Fibroblast of skin of scalp (primary cell): ENCODE measurements at places on chromosomes 2 and 18.

DNA sequence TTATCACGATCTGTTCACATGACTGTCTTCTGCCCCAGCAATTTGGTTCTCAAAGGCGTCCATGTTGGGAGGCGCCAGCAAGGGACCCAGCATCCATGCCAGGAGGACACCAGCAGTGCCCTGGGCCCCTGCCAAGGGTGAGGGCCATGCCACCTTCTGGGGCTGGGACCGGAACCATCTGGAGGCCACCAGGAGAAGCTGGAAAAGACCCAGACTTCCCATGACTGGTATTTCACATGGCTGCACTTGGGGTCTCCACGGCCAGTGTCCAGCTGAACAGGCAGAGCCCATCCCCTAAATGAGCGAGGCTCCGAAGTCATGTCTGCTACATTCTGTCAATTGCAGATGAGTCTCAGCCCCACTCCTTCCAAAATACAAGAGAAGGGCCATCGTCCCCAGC is 306.8 kb upstream of the HS6ST1 start:
- DNase-seq = no peak

DNA sequence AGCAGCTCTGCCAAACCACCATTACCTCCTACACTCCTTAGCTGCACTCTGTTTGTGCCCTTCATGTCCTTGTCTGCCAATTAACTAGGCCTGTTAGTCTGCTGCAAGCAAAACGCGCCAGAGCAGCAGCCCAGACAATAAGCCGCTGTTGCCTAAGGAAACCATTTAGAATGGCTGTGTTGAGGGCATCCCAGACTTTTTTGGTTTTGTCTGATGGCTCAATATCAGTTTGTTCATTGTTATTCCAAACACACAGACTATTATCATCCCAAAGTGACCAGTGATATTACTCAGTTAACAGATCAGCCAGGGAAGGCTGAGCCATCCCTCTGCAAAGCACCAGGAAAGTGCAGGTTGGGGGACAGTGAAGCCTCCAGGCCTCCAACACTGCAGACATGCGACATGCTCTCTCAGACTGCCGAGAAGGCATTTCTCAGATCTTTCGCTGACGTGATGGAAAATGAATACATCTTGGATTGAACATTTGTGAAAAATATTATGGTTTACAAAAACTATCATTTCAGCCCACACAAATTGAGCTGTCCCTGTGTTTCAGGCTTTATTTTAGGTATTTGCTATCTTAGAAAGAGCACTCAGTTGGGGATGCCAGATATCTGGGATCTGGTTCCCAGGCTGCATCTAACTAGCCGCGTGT is 182.0 kb upstream of the HNRNPA3 start:
- DNase-seq = no peak

GRCh38 chr18:52401236-52401635 is 61.2 kb downstream of the DCC start:
- no peak for DNase-seq

- no peak for DNase-seq
Measured at GRCh38 chr2:60992985-60993392, 24.5 kb upstream of the PEX13 start.

- DNase-seq = peak; percentile 2
Measured at GRCh38 chr2:167293172-167293781, 405.0 kb downstream of the XIRP2 start.

GRCh38 chr2:96906729-96907114 is 36.8 kb upstream of the SEMA4C start:
- DNase-seq = peak; percentile 90

DNA sequence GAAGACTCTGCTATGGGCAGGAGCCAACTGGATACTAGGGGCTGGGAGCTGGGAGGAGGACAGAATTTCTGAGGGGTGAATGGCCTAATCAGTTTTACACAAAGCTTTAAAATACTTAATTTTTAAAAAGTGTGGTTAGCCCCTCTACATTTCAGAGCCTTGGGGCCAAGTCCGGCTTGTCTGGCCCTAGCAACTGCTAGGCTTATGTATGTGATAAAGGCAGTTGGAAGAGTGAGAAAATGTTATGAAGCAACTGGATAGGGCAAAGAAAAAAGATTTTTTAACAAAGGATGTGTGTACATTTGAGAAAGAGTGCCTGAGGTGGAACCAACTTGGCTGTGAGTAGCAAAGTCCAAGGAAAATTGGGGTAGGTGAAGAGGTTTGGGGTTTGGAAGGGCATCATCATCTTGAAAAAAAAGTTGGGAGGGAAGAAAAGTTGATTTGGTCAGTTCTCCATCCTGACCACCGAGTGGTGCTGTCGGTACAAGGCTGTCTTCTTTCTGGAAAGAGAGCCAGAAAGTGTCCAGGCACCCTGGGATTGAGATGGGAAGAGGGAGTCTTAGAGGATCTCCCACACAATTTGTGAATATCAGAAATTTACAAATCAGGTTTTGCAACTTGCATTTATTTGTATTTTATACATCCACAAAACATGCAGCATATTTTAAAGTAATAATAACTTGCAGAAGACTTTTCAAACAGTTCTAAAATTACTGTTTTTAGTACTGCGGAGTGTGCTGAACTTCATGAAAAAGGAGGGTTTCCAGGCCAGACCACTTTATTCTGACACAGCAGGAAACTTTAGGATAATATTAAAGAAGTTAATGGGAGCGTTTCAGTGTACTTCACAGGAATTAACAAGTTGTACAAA is 10.5 kb upstream of the CDK15 start:
- peak; percentile 77 for DNase-seq

DNA sequence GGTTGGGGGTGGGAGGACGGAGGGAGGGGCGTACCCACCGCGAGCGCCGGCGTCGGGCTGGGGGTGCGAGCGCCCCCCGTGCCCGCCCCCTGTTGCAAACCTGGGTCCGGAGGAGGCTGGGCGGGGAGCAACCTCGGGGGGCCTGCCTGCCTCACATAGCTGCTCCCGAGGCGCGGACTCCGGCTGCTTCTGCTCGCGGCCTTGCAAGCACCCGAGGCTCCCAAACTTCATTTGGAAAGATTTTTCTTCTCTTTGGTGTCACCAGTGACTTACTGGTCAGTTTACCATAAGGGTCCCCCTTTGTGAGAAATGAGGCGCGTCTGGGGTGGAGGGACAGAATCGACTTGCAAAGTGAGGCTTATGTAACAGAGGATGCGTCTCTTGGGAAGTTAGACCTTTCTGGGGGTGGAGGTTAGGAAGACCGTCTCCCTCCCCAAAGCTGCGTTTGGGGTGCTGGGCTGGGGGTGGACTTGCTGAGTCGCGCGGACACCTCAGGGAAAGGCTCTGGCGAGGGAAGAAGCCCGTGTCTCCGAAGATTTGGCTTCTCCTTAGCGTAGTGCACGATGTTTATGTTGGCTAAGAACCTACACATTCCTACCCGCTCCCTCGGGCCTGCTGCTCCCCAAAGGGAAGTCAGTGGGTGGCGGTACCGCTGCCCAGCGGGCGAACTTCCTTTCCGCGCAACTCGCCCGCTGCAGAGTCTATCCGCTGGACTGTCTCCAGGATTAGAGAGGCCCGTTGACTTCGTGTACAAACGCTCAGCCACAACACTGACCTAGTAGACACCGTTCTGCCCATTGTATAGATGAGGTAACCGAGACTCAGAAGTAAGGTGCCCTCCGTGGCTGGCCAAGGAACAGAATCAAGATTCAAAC is 559 bp downstream of the TMEM37 start:
- DNase-seq = peak; percentile 61

DNA sequence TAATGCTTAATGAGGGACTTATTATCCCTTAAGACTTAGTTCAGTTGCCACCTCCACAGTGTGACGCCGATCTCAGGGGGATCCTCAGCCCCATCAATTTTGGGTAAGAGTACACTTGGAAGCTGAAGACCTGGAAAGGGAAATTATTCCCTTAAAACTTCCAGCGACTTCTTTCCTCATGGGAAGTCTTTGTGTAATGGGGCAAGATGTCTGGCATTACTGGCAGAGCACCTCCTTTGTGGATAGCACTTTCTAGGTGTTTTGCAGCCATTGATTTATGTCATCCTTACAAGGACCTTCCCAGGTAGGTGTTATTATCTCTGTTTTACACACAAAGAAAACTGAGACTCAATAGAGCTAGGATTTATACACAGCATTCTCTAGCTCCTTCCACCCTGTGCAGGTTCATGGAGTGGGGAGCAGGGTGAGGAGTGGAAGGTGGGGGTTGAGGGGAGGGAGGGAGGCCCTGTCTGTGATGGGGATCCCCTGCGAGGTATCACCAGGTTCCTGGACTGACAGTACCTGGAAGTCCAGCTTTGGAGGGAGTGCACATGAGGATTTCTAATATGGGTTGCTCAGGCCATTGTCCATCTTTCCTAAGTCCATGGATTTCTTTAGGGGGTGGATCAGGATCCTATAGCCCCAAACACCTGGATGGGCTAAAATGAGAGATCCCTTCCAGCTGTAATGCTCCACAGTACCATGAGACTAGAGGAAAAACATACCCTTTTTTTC is 79.4 kb downstream of the MYCN start:
- no peak for DNase-seq

- DNase-seq = peak; percentile 36
Measured at GRCh38 chr2:5666798-5667197, 25.4 kb upstream of the SOX11 start.
